ENCODE measurements at places on chromosomes 7 and 10. TPM values are rescaled to one million over a fixed set of nuclear protein-coding genes. Genes with fewer than 3 reads are reported as not detected.

PTF1A gene
- total RNA-seq, result not detected

CD36 gene
- 0.15 TPM for total RNA-seq

GCK gene
- total RNA-seq, result 0.74 TPM

TMEM225B gene
- total RNA-seq, result 0.17 TPM

POLR2J3 gene
- total RNA-seq, result 14.3 TPM

FAM171A1 gene
- total RNA-seq, result 22.0 TPM

FAM25A gene
- total RNA-seq, result not detected

PPIA gene
- 3,797 TPM for total RNA-seq

NXPH1 gene
- not detected for total RNA-seq

KNDC1 gene
- total RNA-seq, result 0.15 TPM

TNS3 gene
- 49.9 TPM for total RNA-seq

GFRA1 gene
- 0.89 TPM for total RNA-seq

BMPER gene
- 0.74 TPM for total RNA-seq

FRMPD2 gene
- total RNA-seq, result not detected

CPEB3 gene
- 0.30 TPM for total RNA-seq

CCSER2 gene
- total RNA-seq, result 8.8 TPM

ZNF3 gene
- total RNA-seq, result 15.8 TPM

STAG3 gene
- total RNA-seq, result 0.84 TPM

ADIRF gene
- 21.7 TPM for total RNA-seq

MKX gene
- 1.2 TPM for total RNA-seq

PDZD7 gene
- 1.0 TPM for total RNA-seq

AMZ1 gene
- total RNA-seq, result not detected

MAT1A gene
- total RNA-seq, result not detected

BRI3 gene
- total RNA-seq, result 34.5 TPM

CYREN gene
- total RNA-seq, result 42.9 TPM

TMEM196 gene
- total RNA-seq, result not detected

CYP2E1 gene
- total RNA-seq, result not detected

FAM24A gene
- not detected for total RNA-seq

GHRHR gene
- not detected for total RNA-seq

DDX56 gene
- total RNA-seq, result 64.1 TPM

GARIN1A gene
- total RNA-seq, result 0.34 TPM

LLCFC1 gene
- not detected for total RNA-seq

FAM149B1 gene
- total RNA-seq, result 11.6 TPM

LIPM gene
- not detected for total RNA-seq

FLNC gene
- 208 TPM for total RNA-seq

WDR86 gene
- total RNA-seq, result 6.7 TPM
